Placental epithelial cell (primary cell): ENCODE measurements at places on chromosomes 6 and 20. TPM values are rescaled to one million over a fixed set of nuclear protein-coding genes. Genes with fewer than 3 reads are reported as not detected.

The ZNF311 gene
- 1.6 and 2.4 TPM in 2 replicates for total RNA-seq

The SRMS gene
- not detected in 2 replicates for total RNA-seq

The EFCAB8 gene
- not detected in 2 replicates for total RNA-seq

The CRISP3 gene
- not detected in 2 replicates for total RNA-seq

The DYNLT2 gene
- 0.98 and 1.2 TPM in 2 replicates for total RNA-seq

The ARG1 gene
- total RNA-seq = not detected in 2 replicates
